NCI-H1417 treated with DMSO at 0.1 percent for 48 hours (cell line): ENCODE measurements at places on chromosomes 11 and 22.

- no peak for DNase-seq
Observed at GRCh38 chr11:70882716-70883085, 369.7 kb downstream of the SHANK2 start.

DNA sequence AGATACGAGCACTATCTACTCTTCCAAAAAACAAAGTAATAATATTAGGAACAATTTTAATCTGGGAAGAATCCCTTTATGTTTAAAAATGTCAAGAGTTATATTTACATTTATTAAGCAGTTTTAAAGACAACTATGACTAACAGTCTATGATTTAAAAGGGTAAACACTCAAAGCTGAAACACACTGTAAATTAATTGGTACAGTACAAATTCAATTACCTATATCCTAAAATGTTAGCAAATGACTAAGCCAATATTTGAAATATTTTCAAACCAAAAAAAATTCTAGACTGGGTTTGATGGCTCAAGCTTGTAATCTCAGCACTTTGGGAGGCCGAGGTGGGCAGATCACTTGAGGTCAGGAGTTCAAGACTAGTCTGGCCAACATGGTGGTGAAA is 36.0 kb upstream of the CHRNA10 start:
- no peak for DNase-seq

- DNase-seq: no peak
Observed at GRCh38 chr11:118060869-118061268, 16.0 kb upstream of the TMPRSS4 start.

DNA sequence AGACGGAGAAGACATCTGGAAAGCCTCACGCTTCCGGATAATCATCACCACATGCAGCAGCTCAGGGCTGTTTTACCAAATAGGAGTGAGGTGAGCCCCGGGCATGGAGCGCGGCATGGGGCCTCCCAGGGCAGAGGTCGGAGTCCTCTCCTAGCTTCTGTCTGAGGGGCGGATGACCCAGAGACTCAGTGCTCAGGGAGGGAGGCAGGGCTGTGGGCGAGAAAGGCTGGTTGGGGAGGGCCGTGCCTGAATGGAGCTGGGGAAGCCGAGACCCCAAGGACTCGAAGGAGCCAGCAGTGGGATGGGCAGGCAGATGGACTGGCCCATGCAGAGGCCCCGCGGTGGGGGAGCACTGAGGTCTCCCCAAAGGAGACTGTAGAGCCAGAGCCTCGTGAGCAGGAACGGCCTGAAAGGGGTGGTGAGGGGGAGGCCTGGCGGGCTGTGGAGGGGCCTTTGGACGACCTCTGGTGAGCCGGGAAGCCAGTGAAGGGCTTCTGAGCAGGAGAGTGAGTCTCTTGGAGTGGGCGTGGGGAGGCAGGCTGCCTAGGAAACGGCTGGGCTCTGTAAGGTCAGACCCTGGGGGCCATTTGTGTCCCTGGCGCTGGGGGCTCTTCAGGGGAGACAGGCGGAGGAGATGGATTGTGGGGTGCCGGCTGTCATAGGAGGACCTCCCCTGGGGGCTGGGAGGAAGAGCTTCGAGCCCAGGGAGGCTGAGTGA is 24.7 kb upstream of the PANX2 start:
- no peak for DNase-seq

GRCh38 chr11:64757549-64758329 is 2.0 kb downstream of the PYGM start:
- DNase-seq: no peak

- DNase-seq: no peak
Observed at GRCh38 chr11:46051102-46051501, 70.2 kb downstream of the PHF21A start.

GRCh38 chr11:30393012-30393411 is 70.1 kb downstream of the ARL14EP start:
- no peak for DNase-seq

DNA sequence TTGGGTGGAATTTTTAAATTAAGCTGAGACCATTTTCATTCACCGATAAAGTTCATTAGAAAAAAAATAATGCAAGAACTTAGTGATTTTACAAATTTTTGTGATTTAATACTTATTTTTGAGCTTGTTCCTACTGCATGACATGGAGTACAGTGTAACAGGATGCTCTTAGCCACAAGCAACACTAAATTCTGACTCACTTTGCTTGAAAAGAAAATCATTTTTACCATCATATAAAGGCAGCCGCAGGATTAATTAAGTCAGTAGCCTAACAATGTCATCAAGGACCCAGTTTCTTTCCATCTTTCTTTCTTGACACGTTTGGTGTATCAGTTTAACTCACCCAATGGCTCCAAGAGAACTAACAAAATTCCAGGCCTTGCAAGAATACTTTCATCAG is 540.3 kb upstream of the LUZP2 start:
- DNase-seq: no peak

DNA sequence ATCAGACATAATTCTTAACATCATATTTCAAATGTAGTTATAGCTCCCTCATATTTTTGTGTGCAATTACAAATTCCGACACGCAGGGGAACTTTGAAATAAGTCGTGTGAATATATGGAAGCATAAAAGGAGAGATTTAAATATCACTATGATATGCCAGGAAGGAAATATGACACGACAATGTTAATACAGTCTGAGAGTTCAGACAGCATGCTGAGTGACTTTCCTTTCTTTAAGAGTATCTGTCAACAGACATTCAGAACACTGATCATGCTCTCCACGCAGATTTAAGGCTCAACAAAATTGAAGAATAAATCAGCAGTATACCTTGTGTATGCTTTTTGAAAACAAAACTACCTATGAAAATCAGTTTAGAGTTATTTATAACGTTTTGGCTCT is 232.6 kb upstream of the CARD18 start:
- DNase-seq: no peak

GRCh38 chr11:643849-644738 is 7.0 kb downstream of the DRD4 start:
- DNase-seq: no peak

DNA sequence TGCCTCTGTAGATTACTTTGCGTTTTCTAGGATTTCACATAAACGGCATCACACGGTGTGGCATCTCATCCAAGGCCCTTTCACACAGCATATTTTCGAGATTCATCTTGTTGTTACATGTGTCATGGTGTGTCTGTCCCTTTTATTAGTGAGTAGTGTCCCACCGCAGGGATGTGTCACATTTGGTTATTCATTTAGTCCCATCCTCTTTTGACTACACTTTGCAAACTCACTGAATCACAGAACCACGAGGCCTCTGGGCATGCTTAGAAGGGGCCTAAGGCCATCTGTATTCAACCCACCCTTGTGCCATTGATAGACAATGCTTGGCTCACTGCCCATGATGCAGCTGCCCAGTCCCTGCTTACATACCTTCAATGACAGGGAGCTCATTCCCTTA is 4.2 kb upstream of the RAC2 start:
- no peak for DNase-seq

DNA sequence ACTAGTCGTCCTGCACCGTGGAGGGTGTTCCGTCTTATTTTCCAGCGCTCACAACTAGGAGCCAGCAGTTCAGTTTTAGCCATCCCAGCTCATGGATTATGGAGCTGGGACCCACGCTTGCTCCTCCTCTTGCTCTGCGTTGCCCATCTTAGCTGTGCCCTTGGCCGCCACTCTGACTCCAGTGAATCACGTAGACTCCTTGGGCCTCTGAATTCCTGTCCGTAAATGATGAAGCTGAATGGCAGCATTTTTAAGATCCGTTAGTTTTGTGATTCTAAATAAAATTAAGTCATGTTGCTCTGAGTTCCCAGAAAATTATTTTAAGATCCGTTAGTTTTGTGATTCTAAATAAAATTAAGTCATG is 23.8 kb downstream of the BCR start:
- DNase-seq: no peak

- DNase-seq: no peak
Observed at GRCh38 chr11:108085672-108086071, 35.7 kb upstream of the ACAT1 start.

DNA sequence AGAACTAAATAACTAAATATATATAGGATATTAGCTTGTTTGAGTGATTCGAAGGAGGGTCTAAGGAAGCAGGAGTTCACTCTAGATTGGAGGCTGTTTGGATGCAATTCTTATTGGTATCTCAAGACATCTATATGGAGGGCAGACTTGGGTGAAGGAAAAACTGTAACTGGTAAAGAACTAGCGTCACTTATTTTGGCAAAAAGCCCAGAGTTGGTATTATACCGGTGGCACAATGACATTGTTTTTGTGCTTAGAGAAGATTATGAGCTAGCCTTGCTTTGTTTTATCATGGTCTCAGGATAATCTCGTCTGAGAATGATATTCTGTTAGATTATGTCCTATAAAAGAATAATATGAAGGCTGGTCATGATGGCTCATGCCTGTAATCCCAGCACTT is 6.0 kb upstream of the SLC35F2 start:
- no peak for DNase-seq

GRCh38 chr11:109986488-109986887 is 106.7 kb upstream of the ZC3H12C start:
- DNase-seq: no peak

DNA sequence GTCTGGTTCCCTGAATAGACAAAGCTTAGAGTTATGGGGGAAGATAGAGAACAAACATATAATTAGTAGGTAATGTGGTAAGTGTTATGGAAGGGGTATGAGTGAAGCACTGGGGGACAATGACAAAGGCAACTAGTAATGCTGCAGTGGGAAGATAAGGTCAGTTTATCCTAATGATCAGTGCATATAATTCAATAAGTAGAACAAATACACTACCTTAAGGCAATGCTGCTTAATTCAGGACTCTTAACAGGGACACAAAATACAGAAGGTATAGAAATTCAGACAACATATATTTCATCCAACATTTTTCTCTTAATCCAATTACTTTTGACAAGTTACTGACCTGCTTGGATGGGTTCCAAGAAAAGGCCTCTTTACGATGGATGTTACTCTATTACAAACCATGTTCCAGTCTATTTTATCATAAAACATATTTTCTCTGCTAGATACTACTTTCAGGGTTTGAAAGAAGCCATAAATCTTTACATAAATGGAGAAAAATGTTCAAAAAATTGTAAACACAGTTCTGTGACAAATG is 1186.2 kb downstream of the LRRC4C start:
- DNase-seq: no peak

GRCh38 chr22:33756508-33756949 is 163.7 kb downstream of the LARGE1 start:
- DNase-seq: no peak

DNA sequence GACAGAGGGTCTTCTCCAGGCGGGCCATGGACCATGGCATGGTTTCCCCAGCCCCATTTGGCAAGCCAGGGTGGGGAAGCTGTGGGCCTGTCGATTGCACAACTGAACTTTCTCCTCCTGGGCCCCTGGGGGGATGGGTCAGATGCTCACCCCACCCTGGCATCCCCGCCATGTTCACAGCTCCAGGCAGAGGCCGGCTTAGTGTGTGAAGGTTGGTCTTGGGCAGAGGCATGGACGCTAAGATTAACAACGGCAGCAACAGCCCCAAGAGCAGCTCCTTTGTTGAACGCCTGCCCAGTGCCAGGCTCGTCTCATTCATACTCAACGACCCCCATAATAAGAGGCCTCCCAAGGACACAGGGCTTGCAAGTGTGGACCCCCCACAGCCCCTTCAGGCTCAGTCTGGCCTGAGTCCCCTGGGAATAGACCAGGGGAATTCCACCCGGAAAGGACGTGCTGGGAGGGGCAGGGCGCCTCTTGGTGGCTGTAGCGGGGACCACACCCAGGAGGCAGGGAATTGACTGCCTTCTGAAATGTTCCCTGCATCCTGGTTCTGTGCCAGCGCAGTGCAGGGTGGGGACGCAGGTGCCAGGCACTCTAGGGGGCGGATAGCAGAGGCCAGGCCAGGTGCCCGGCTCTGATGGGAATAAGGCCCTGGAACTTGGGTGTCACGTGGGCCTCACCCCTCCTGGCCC is 8.3 kb downstream of the TSPO start:
- no peak for DNase-seq
